ENCODE measurements at places on chromosomes 13 and 19.
A peak's percentile ranks its signal among the peaks of the same experiment; 100 is the strongest.

GRCh38 chr19:20414120-20414519, 151.5 kb downstream of the ZNF737 start:
- DNase-seq, result no peak

DNA sequence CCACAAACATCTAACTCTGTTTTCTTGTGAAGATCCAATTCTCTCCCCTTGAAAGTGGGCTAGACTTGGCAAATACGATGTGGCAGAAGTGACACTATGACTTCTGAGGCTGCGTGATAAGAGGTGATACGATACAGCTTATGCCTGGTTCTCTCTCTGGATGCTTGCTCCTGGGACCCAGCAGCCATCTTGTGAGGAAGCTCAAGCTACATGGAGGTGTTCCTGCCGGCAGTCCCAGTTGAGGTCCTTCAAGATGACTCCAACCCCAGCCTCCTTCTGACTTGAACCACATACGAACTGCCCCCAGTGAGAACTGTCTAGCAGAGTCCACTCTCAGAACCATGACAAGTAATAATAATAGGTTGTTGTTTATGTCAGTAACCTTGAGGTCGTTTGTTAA, 10.7 kb upstream of the FEM1A start:
- no peak for DNase-seq

- DNase-seq, result no peak
Observed at GRCh38 chr13:100773923-100774663, 99.5 kb upstream of the TMTC4 start.

- no peak for DNase-seq
Observed at GRCh38 chr19:39817888-39818561, 15.9 kb downstream of the DYRK1B start.

GRCh38 chr19:49640113-49640898, at the start of gene RRAS:
Gene RRAS (minus strand): TSS chr19:49640143. CDS start chr19:49640098, 45 bp downstream.
- DNase-seq, result peak; percentile 100

DNA sequence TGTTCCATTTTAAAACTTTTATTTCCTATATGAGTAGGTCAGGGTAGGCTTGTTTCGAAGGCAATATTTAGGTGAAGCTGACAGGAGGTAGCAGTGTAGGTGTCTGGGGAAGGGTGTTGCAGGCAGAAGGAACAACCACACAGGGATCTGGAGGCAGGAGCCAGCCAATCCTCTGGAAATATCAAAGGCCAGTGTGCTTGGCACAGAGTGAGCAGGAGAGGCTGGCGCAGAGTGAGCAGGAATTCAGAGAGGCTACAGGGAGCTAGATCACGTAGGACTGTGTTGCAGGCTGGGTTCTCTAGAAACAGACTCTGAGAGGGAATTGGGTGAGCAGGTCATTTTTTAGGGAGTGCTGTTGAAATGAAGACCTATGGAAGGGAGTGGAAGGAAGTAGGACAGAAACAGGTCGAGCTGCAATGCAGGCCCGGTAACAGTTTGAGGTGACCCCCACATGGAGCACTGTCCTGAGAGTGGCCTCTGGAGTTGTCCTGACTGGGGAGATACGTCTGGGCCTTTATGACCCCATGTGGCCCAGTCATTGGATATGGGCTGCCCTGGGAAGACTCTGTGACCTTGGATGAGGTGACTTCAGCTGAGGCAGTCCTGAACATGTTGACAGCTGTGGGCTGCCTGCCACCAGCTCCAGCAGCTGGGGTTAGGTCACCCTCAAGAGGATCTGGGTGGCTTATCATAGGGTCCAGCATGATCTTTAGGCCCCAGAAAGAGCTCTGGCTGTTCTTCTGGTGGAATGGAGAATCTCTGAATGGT, 51.7 kb downstream of the ERCC5 start:
- no peak for DNase-seq
